ENCODE measurements at places on chromosomes 11 and 22. TPM values are rescaled to one million over a fixed set of nuclear protein-coding genes. Genes with fewer than 3 reads are reported as not detected.

- peak; percentile 15 for DNase-seq
Observed at GRCh38 chr22:43635101-43635500, 177.0 kb downstream of the EFCAB6 start.

DNA sequence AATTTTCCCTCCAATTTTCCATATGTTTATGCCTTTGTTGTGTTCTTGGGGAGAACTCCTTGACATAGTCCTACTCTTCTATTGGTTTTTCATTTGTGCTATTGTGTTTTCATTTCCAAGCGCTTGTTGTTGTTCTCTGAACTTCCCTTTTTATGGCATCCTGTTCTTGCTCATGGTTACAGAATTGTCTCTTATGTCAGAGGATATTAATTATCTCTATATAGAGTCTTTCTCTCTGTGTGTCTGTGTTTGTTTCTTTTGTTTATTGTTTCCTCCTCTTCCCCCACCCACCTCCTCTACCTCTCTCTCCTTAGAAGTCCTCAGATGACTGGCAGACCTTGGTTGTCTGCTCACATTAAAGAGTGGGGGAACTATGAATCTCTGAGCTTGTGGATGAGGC lies 69.9 kb downstream of the HORMAD2 start:
- DNase-seq, result no peak

DNA sequence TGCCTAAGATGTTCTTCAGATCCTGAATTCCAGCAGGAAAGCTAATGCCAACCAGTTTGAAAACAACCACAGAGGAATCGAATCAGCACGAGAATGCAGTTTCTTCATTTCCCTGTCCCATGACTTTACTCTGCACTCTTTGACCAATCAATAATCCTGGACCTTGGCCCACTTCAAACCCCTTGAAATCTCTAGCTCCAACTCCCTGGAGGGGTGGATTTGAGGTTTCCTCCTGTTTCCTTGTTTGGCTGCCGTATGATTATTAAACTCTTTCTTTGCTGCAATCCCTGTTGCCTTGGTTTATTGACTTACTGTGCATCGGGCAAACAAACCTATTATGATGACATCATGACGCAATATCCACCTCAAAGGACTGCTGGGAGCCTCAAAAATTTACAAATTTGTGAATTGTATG lies 109.3 kb downstream of the FBXO7 start:
- no peak for DNase-seq

- no peak for DNase-seq
Observed at GRCh38 chr11:116537709-116538108, 235.1 kb downstream of the BUD13 start.

GRCh38 chr11:84144531-84144930 lies 858.4 kb upstream of the CCDC90B start:
- no peak for DNase-seq

DNA sequence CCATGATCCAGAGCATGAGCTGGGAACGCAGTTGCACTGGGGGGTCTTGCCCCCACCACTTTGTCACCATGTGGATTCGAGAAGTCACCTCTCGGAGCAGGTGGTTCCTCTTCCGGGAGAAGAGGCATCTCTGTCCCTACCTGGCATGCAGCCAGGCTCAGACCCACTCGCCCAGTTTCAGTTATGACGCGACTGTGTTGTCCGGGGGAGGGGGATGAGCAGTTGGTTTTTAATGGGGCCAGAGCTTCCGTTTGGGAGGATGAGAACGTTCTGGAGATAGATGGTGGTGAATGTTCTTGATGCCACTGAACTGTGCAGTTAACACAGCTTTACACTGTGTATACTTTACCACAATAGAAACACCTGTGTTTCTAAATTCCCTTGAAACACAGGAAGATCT lies 41.5 kb downstream of the DHCR7 start:
- DNase-seq, result no peak

- no peak for DNase-seq
Observed at GRCh38 chr11:118003456-118003855, 17.3 kb downstream of the IL10RA start.

GRCh38 chr11:18650859-18651557 lies 16.9 kb upstream of the SPTY2D1 start:
- DNase-seq, result peak; percentile 73

GRCh38 chr11:20563866-20564265 lies 35.5 kb upstream of the SLC6A5 start:
- DNase-seq, result no peak

DNA sequence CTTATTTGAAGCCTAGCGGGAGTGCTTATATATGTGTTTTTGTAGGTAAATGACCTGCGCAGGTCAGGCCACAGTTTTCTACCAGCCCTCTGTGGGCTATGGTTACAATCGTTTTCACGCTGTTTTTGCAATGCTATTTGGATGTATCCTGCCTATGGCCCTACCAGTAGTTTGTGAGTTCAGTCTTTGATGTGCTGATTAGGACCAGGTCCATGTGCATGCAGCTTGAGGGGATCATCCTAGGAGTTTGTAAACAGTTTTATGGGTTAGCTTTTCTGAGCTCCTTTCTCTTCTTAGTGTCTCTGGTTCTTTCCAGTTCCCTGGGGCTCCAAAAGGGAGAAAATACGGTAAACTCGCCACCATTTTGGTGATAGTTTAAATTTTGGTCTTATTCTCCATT lies 142.5 kb downstream of the LDLRAD3 start:
- DNase-seq, result peak; percentile 57

DNA sequence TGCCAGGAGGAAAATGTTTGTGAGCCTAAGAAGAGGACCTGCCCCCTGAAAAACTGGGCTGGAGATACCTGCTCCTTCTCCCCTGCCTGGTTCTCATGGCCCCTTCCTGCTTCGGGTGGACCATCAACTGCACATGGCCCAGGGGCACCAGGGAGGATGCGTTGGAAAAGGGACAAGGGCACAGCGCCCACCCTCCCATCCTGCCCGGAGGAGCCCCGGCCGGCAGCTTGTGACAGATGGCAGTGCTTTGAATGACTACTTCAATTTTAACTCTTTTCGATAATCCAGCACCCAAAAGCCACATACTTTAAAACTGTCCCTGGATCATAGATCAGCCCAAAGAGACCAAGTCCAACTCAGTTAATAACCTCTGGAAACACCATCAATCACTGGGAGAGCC lies 135.8 kb upstream of the NECTIN1 start:
- DNase-seq, result no peak

- DNase-seq, result no peak
Observed at GRCh38 chr11:101442936-101443521, 140.8 kb downstream of the TRPC6 start.

DNA sequence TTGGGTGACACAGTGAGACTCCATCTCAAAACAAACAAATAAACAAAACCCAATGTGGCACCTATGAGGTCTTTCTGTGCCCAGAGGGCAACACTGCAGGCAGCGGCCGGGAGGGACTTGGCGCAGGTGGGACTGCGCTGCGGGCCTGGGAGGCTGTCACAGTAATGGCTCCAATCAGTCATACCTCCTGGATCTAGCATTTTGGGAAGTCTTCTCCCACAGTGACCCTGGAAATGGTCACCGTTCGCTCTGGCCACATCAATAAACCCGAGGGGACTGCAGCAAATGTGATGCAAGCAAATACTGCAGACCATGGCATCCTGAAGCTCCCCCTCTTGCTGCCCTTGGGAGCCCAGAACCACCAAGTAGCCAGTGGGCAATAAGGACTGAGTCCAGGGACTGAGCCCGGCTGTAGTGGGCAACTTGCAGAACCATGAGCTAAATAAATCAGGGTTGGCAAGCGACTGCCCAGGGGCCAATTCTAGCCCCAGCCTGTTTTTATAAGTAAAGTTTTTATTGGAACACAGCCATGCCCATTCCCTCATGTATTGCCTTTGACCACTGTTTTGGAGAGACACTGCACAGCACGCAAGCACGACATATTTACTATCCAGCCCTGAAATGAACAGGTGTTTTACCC lies 15.4 kb downstream of the SHANK2 start:
- DNase-seq, result peak; percentile 12

- peak; percentile 76 for DNase-seq
Observed at GRCh38 chr22:48198489-48199459, 1436.3 kb downstream of the TBC1D22A start.

- no peak for DNase-seq
Observed at GRCh38 chr11:65499713-65500386, 1.0 kb downstream of the MALAT1 start.

GRCh38 chr11:107713009-107713408 lies 1.2 kb upstream of the SLN start:
- DNase-seq, result no peak

DNA sequence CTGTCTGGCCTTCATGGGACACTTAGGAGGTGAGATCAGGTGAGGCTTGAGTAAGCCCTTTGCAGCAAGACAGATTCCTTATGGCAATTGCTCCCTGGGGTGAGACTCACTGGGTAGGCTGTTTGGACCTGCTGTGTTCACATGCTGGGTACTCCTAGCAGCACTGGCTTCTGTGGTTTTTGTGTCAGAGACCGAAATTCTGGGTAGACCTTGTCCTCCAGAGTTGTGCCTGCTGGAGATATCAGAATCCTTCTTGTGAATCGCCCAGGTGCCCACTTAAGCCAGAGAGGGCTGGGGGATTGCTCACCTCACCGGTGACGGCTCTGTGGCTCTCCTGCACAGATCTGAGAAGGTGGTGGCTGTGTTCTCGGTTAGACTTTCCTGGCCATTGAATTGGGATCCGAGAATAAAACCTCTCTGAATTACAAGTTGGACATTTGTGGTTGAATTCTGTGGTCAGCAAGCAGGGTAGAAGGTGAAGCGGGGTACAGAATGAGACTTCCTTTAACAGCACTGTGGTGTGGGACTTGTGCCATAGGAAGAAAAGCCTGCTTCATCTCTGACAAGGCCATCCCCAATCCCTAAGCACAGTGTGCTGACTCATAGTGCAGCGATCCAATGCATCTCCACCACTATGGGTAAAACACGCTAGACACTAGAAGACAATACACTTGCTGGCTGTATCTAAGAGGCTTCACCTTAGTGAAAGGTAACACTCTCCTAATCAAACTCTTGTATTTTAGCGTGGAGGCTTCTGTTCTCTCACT lies 52.5 kb upstream of the TTC12 start:
- DNase-seq, result no peak

GRCh38 chr22:42401535-42402334 lies 30.5 kb downstream of the NFAM1 start:
- peak; percentile 66 for DNase-seq

DNA sequence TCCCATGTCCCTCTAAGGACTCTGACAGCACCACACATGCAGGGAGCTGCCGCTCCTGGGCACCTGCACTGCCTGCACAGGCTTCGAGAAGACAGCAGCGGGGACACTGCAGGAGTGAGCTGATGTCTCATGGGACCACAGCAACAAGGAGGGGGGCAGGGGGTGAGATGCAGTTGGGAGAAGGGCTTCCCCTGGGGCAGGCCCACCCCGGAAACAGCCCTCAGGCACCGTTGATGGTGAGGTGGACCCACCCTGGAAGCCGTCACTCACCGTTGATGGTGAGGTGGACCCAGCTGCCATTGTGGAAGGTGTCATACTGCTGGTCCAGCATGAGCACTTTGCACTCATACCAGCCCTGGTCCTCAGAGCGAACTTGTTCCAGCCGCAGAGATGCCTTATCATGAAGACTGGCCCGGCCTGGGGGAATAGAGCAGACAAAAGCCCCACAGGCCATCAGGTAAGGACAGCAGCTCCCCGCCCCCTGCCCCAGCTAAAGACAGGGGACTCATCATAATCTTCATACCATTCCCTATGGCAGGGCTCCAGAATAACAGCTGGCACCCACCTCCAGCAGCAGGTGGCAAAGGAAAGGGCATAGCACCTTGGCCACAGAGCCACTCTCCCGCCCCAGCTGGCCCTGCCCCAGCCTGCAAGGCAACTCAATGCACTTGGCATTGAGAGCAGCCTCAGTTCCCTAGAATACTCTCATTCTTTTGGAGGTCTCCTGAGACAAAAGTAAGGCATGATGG lies 12.6 kb downstream of the IGSF9B start:
- no peak for DNase-seq

GRCh38 chr22:37100589-37101127 lies 8.9 kb downstream of the TMPRSS6 start:
- no peak for DNase-seq

- DNase-seq, result no peak
Observed at GRCh38 chr11:92141159-92141558, 83.5 kb upstream of the FAT3 start.

DNA sequence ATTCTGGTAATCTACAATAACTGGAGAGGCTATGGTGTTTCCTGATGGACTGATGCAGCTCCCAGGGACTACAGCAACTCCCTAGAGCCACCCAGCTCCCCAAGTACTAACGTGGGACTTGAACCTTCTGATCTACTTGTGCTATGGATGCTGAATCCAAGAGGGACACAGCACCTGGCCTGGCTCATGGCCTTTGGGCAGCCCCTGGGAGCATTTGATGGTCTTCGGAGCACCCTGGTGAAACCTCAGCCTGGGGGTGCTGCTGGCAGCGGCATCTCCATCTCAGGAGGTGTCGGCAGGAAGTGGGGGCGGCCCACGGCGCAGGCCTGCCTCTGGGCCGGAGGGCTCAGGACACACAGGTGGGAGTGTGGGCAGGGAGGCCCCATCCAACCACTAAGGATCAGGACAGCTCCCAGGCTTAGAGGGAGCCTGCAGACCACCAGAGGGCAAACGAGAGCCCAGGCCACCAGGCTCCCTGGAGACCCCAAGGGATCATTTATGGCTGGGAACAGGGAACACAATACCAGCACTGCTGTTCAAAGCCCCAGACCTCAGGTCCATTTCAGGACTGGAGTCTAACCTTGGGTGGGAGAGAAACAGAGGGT lies 8.7 kb downstream of the EHD1 start:
- DNase-seq, result peak; percentile 87

- no peak for DNase-seq
Observed at GRCh38 chr11:1869427-1870325, 16.8 kb downstream of the LSP1 start.

- DNase-seq, result no peak
Observed at GRCh38 chr11:30459306-30459705, 126.8 kb downstream of the MPPED2 start.

GRCh38 chr11:75147875-75148263 lies 3.0 kb upstream of the SLCO2B1 start:
- DNase-seq, result no peak

Gene MALAT1
- total RNA-seq, result 456 TPM

Gene PRG3
- not detected for total RNA-seq

Gene STK33
- total RNA-seq, result 11.3 TPM

Gene SCUBE1
- total RNA-seq, result 0.45 TPM

Gene OR6T1
- not detected for total RNA-seq

Gene CBY1
- total RNA-seq, result 13.3 TPM

Gene FLRT1
- total RNA-seq, result 1.7 TPM

Gene APOA1
- 12.8 TPM for total RNA-seq

Gene CCDC116
- 0.48 TPM for total RNA-seq

Gene BIRC3
- 0.18 TPM for total RNA-seq

Gene FAM168A
- total RNA-seq, result 13.1 TPM

Gene RAG2
- not detected for total RNA-seq
